NCI-H1694 (cell line): ENCODE measurements at places on chromosomes 1 and 21.

DNA sequence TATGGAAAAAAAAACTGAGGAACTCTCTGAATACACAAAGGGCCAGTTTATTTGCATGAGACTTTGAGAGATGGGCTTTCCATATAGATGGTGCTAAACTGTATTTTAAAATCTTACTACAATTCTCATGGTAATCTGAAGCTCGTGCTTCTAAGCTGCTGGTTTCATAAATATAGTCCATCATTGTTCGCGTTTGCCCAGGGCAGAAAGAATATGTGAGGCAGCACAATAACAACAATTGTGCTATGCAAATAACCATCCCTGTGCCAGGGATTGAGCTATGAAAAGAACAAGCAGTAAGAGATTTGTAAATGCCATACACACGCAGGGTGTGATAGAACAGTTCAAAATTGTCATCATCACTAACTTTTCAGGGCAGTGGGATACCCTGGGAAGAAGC lies 4.9 kb upstream of the EPS15 start:
- DNase-seq: no peak

DNA sequence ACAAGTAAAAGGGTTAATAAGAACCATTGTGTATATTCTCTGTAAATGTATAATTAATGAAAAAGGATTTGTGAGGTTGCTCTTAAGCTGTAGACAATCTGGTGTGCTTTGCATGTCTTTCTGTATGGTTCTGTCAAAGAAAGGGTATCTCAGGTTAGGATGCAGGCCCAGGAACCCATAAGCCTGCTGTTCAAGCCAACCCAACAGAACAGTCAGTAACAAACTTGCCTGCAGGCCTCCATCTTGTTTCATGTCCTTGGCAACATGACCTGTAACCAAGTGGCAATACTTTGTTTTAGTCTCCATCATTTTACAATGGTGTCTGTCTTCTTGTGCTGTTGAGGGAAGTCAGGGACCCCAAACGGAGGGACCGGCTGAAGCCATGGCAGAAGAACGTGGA lies 29.2 kb downstream of the CBR1 start:
- no peak for DNase-seq

GRCh38 chr1:111990878-111991718 lies 1.6 kb upstream of the KCND3 start:
- DNase-seq: peak; percentile 92

GRCh38 chr1:173410794-173411236 lies 66.3 kb upstream of the PRDX6 start:
- no peak for DNase-seq
